Activated CD4-positive, alpha-beta T cell treated with anti-CD3 and anti-CD28 coated beads, Interleukin-2, amount 50 U/mL, for 4 hours (primary cell): ENCODE measurements at places on chromosomes 2 and 18.
A peak's percentile ranks its signal among the peaks of the same experiment; 100 is the strongest.

- DNase-seq: peak; percentile 8
Measured at GRCh38 chr2:37005118-37005868, 39.0 kb upstream of the STRN start.

DNA sequence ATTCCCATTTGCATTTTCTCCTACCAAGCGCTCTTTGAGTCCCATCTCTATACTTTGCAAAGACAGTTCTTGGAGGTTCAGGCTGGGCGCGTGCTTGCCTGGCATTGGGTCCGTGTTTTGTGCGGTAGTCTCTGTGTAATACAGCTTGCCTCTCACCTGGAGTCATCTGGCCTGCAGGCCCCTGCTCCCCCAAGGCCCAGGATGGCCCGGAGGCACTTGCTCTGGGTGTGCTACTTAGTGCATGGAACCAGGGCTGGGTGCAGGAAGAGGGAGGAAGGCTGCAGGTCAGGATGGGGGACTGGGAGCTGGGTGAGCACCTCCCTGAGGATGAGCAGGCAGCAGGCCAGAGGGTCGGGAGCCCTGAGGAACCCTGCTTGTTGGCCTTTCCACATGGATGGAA lies 220.9 kb downstream of the LDLRAD4 start:
- no peak for DNase-seq

GRCh38 chr2:46518861-46519260 lies 39.5 kb downstream of the TMEM247 start:
- no peak for DNase-seq

DNA sequence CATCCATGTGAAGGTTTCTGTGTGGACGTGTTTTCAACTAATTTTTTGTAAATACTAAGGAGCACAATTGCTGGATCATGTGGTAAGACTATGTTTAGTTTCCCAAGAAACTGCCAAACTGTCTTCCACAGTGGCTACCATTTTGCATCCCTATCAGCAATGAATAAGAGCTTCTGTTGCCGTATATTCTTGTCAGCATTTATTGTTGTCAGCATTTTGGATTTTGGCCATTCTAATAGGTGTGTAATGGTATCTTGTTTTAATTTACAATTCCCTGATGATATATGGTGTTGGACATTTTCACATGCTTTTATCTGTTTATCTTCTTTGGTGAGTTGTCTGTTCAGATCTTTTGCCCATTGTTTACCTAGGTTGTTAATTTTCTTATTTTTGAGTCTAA lies 34.5 kb downstream of the SCRN3 start:
- DNase-seq: no peak

DNA sequence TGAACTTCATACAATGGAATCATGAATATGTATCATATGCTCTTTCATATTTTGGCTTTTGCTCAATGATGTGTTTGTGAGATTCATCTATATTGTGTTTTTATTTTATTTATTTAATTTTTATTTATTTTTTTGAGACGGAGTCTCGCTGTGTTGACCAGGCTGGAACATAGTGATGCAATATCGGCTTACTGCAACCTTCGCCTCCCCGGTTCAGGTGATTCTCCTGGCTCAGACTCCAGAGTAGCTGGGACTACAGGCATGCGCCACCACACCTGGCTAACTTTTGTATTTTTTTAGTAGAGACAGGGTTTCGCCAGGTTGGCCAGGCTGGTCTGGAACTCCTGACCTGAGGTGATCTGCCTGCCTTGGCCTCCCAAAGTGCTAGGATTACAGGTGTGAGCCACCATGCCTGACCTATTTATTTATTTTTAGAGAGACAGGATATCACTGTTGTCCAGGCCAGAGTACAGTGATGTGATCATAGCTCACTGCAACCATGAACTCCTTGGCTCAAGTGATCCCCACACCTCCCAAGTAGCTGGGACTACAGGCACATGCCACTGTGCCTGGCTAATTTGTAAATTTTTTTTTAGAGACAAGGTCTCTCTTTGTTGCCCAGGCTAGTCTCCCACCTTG lies 74.5 kb downstream of the TET3 start:
- DNase-seq: no peak

- DNase-seq: no peak
Measured at GRCh38 chr2:223383315-223383714, 218.8 kb downstream of the SCG2 start.

DNA sequence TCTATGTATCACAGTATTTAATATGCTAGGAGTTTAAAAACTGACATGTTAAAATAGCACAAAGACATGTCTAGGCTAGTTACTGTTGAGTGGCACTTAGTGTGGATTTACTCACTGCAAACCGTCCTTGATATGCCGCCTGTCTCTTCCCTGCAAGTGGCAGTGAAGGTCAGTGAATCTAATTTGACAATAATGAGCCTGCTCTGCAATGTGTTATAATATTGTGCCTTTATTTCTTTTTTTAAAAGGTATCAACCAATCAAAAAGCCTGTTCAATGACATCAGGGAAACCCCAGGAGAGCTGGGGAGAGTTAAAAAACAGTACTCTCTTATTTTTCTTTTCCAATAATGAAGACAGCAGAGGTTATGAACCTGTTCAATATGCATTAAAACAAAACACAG lies 384.1 kb downstream of the ERBB4 start:
- no peak for DNase-seq

DNA sequence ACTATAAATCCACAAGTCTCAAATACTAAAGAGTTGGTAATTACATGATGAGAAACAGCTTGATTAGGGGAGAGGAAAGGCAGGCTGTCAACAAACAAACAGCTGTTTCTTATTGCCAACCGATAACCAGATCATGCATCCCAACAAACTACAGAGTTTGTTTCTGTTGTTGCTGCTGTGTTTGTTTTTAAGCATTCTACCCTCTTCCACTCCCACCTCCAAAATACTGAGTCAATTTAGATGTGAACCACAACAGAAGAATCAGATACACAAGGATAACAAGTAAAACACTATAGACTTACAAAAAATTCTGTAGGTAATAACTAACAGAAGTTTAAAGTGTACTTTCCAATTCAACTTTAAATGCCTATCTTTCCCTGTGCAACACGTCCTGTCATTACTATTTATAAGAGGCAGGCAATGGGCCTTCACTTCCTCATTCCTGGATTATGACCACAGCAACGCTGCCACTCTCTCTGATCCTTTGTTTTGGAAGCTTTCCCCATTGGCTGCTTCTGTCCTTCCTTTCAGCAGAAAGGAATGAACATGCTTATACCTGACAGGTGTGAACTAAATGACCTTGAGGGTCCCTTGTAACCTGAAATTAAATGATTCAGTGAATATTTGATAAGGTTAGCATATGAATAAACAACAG lies 152.0 kb downstream of the SRBD1 start:
- DNase-seq: no peak

GRCh38 chr2:236766850-236767249 lies 197.2 kb downstream of the ACKR3 start:
- DNase-seq: no peak

GRCh38 chr2:156470975-156471583 lies 34.9 kb downstream of the GPD2 start:
- DNase-seq: no peak

DNA sequence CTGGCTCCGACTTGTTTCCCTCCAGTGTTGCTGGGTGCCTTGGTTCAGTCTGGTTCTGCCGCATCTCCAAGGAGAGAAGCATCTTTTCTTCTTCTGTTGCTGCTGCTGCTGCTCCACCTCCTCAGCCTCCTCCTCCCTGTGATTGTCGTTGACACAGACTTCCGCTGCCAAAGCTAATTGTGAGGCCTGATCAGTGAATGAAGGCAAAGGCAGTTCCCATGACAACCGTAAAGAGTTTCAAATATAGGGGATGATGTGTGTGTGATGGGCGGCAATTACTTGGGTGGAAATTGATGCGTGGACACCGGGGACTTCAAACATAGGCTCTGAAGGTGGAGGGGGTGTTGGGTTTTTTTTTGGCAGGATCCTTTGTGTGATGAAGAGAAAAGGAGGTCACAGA lies 13.7 kb downstream of the TET3 start:
- no peak for DNase-seq

DNA sequence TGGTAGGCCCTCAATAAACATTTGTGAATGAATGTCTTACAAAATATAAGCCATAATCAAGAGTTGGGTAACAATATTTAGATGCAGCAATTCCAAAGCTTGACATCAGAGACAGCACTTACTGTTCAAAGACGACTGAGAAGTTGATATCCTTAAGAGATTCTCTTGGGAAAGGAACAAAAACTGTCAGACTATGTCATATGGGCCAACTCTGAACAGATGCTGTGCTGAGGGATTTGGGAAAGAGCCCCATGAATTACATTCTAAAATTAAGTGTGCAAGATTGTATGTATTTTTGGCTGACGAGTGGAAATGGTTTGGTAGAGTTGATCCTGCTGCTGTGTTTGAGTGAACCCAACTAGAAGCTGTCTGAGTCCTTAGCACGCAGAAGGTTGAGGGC lies 250.7 kb upstream of the LINC00305 start:
- DNase-seq: no peak

- DNase-seq: no peak
Measured at GRCh38 chr2:189350540-189351209, 90.6 kb upstream of the WDR75 start.

DNA sequence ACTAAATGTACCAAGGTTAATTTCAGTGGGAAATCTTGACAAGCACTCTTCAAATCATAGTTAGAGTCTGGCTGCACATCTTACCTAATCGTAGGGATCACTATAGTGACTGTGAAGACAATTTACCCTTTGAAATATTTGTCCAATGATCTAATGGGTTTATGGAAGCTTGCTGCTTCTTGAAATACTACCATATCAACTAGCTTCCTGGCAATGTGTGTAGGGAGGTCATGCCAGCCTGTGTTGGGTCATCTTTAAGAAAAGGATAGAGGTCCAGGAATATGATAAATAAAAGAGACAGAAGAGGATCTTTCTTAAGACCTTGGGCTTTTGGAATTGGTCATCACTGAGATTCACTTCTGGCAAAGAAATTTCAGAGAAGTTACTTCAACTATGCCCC lies 84.4 kb downstream of the POLE4 start:
- DNase-seq: no peak

DNA sequence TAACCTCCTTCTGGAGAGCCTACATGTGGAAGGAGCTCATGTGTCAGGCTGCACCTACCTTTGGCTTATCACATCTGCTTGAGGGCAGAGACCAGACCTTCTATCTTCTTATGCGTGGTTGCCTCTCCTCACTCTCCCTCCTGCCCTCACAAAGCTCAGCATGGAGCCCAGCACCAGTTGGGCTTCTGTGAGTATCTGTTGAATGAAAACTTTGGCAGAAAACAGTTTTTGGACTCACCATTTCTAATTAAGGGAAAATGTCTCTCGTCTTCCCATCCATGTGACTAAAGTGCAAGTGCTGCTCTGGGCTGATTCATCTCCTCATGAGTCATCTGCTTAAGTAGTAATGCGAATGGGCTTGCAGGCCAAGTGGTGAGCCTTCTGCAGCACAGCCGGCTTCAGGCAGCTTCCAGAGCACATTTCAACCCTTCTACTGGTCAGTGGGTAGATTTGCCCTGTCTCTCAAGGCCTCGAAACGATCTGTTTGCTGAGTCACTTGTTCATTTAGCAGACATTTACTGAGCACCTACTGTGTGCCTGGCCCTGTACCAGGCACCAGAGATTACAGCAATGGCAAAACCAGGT lies 102.6 kb downstream of the VSNL1 start:
- DNase-seq: no peak
